ENCODE measurements at places on chromosomes 2 and 18.

DNA sequence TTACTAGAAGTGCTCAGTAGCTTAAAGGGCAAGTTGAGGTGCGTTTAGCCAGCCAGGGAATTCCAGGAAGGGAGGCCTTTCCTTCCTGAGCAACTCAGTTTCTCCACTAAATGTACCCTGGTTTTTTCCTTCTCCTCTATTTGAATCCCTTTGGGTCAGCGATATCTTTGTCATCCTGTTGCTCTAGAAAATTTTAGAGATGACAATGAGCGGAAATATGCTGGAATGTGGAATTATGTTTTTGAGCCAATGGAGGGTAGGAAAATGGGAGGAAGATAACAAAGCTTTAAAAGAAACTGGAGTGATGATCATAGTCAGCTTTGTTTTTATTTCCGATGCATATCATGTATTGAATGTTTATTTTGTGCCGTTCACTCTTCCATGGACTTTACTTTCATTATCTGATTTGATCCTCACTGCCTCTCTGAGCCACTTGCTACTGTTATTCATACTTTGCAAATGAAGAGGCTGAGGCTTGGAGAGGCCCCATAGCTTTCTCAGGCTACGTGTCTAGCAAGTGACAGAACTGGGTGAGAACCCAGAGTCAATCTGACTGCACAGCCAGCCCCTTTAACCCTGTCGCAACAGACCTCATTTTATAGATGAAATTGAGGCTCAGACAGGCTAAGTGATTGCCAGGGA, 67.3 kb downstream of the NTSR2 start:
- no peak for DNase-seq

DNA sequence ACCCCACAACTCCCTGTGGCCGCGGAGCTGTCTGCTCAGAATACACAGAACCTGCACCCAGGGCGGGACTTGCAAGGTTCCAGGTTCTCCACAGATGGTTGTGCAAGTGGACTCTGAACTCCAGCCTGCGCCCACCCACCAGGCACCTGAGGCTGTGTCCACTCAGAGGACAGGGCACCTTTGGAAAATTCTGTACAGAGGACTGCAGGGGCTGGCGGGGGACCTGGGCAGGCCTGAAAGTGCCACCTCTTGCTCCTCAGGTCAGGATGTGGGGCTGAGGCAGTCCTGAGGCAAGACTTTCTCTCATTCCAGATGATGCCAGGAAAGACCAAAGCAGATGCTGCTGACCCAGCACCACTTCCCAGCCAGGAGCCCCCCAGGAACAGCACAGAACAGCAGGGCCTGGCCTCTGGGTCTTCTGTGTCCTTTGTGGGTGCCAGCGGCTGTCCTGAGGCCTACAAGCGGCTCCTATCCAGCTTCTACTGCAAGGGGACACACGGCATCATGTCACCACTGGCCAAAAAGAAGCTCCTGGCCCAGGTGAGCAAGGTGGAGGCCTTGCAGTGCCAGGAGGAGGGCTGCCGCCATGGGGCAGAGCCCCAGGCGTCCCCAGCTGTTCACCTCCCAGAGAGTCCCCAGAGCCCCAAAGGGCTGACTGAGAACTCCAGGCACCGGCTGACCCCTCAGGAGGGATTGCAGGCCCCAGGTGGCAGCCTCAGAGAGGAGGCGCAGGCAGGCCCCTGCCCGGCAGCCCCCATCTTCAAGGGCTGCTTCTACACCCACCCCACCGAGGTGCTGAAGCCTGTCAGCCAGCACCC, 14.4 kb downstream of the ARID5A start:
- no peak for DNase-seq

DNA sequence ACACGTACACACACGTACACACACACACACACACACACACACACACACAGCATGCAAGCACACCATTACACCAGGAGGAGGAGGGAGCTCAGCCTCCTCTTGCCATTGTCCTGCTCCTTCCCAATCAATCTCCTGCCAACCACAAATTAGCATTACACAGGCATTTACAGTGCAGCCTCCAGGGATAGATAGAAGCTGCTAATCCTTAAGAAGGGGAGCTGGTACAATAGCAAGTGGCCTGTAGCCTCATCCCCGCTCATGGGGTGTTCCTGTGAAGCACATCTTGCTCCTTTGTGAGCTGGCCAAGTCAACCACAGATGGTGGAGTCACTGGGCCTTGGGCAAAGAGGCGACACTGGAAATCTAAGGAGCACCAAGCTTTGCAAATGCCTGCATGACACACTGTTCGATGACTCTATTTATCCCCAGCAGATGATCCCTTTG, 110.3 kb upstream of the PKDCC start:
- DNase-seq = no peak

GRCh38 chr2:174158003-174158402, 90.3 kb downstream of the OLA1 start:
- DNase-seq = peak; percentile 22

- peak; percentile 62 for DNase-seq
Measured at GRCh38 chr2:122023059-122023864, 267.8 kb downstream of the TSN start.

DNA sequence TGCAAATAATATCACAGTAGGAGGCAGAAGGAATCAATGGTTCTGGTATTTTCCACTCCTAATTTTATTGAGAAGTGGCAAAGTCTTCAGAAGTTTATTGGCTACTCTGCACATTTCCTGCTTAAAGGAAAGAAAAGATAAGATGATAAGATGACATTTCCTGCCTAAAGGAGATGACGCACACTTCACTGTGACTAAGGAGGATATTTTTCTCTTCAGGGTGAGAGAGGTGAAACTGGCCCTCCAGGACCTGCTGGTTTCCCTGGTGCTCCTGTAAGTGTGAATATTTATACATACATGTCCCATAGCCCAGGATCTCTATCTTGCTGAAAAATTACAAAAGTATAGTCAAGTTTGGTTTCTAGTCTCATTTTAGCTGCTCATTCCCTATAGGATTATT, 27.9 kb downstream of the COL3A1 start:
- no peak for DNase-seq

DNA sequence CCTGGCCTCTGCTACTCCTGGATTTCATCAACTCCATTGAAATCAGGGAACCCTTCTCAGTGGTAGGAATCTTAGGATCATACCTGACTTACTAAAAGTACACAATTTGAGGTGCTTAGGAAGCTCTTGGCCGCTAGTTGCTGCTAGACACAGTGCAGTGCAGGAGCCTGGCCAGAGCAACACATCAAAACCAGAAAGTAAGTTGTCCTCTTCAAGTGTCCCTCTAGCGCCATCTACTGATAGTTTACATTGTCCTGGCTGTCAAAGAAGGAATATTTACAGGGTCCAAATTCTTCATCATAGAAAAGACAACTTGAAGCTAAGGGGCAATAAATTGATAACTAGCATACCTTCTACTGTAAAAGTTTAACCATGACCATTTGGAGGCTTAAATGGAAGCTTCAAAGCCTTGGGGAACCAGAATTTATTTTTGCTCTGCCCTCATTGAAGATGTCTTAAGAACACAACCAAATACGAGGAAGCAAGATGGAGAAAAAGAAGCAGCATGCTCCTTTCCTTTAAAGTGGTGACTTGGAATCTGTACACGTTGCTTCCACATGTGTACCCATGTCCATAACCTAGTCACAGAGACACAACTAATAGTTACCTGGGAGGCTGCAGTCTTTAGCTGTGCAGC, 889.1 kb upstream of the GCFC2 start:
- DNase-seq = peak; percentile 50

- no peak for DNase-seq
Measured at GRCh38 chr2:165357758-165358157, 111.7 kb upstream of the CSRNP3 start.

DNA sequence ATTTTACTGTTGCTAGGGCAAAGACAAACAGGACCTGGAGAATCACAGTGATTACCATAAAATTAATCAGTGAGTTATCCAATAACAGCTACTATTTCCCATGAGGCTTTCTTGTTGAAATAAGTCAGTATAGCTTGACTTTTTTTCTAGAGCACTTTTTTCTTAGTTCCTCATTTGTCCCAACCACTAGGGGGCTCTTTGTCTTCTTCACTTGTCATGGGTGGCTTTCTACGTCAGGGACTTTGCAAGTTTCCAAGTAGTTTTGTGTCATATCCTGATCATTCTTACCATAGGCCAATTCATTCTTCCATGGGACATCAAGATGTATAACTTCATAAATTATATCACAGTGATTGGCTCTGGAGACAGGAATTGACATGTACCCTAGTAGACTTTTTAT, 1019.6 kb upstream of the PIK3C3 start:
- DNase-seq = no peak

DNA sequence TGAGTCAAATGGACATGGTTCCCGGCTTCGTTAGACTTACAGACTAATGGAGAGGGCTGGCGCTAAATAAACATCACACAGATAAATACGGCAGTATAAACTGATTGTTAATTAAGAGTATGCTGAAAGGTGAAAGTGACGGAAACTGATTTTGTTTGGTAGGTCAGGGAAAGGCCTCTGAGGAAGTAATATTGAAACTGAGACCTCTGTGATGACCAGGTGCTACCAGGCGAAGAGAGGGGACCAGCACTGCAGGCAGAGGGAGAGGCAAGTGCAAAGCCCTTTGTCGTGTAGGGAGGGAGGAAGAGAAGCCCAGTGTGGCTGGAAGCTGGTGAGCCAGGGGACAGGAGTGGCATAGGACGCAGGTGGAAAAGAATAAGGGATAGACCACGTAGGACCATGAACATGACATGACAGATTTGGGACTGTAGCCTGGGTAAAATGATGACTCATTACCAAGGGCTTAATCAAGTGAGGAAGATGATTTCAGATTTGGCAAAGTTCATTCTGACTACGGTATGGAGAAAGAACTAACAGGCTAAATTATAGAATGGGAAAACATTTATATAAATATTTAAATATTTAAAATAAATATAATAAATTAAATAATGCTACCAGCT, 433.1 kb downstream of the NCKAP5 start:
- DNase-seq = no peak

DNA sequence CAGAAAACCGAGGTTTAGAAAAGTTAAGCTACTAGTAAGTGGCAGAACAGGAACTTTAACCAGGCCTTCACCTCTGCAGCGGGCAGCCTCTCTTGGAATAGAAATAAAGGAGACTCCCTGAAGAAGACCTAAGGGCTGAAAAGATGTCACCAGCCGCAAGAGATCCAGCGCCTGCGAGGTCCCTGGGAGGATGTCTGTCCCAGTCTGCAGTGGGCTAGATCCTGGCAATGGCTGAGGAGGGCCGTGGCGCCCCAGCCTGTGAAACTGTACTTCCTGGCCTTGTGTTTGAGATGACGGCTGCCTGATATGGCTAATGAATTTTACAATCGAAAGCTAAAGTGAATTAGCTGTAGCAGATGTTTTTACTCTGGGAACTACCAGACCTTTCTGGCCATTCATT, 300.6 kb upstream of the SALL3 start:
- no peak for DNase-seq

- no peak for DNase-seq
Measured at GRCh38 chr2:94759211-94759610, 112.0 kb upstream of the TEKT4 start.

Measured in spinal cord (tissue), 10 donors.